ENCODE measurements at places on chromosomes 2 and 18.

GRCh38 chr18:46711444-46711863 lies 45.4 kb downstream of the ST8SIA5 start:
- no peak for DNase-seq

- no peak for DNase-seq
Observed at GRCh38 chr18:69658103-69658502, 257.4 kb downstream of the DOK6 start.

DNA sequence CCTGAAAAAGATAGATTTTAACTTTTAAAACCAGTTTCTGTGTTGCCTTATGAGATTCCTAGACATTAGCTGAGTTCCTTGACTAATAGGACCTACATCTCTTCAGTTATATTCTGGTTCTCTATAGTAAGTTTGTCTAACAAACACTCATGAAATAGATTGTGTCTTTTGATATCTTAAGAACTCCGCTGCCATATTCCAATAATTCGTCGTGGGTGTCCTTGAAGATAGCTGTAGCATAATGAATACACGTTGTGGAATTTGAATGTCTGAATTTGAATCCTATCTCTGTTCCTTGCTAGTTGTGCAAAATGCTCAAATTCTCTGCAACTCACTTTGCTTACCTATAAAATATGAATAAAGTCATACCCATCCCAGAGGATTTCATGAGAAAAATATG lies 176.8 kb upstream of the COL3A1 start:
- DNase-seq: no peak

- no peak for DNase-seq
Observed at GRCh38 chr18:9738266-9738969, 30.3 kb downstream of the RAB31 start.

- no peak for DNase-seq
Observed at GRCh38 chr2:196263181-196263747, 91.9 kb upstream of the STK17B start.

- no peak for DNase-seq
Observed at GRCh38 chr18:76410660-76411417, 84.2 kb downstream of the ZNF516 start.

GRCh38 chr2:171841996-171842395 lies 52.0 kb downstream of the SLC25A12 start:
- no peak for DNase-seq

DNA sequence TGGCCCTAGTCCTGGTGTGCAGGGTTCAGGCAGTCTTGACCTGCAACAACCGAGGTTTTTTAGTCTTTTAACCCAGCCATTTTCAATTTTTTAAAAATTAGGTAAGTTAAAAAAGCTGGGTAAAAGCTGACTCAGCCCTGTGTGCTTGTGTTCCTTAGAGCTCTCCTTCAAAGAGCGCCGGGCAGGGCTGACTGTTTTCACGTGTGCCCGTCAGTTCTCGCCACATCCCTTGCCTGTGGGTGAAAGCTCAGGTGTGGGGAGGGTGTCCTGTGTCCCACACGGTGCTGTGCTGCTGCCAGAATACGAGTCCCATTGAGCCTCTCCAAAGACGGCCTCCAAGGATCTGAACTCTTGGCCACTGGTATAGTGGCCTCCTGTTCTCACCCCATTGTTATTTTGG lies 5.3 kb upstream of the ANO7 start:
- no peak for DNase-seq

GRCh38 chr2:75025633-75026380 lies 67.4 kb downstream of the POLE4 start:
- no peak for DNase-seq

GRCh38 chr2:168564641-168565040 lies 108.6 kb downstream of the CERS6 start:
- DNase-seq: no peak

- DNase-seq: no peak
Observed at GRCh38 chr2:214310319-214310718, 100.5 kb upstream of the VWC2L start.

- DNase-seq: no peak
Observed at GRCh38 chr2:48527226-48527885, 2.6 kb upstream of the STON1 start.

DNA sequence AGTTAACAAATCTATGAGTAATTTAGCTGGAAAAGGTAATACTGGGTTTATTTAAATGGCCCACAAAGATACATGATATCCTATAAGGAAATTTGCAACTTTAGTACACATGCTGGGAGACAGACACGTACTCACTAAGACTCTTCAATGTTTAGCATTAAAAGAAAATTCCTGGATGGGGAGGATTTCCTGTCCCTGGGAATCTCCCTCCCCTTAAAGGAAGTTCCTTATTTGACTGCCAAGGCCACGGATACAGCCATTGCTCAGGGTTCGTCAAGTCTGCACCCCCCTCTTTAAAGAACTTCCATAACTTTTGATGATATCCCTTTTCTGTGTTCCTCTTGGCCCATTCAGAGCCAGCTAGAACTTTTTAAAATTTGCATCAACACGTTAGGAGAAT lies 267.6 kb downstream of the CD226 start:
- no peak for DNase-seq

- no peak for DNase-seq
Observed at GRCh38 chr2:181554061-181554830, 97.1 kb downstream of the ITGA4 start.

DNA sequence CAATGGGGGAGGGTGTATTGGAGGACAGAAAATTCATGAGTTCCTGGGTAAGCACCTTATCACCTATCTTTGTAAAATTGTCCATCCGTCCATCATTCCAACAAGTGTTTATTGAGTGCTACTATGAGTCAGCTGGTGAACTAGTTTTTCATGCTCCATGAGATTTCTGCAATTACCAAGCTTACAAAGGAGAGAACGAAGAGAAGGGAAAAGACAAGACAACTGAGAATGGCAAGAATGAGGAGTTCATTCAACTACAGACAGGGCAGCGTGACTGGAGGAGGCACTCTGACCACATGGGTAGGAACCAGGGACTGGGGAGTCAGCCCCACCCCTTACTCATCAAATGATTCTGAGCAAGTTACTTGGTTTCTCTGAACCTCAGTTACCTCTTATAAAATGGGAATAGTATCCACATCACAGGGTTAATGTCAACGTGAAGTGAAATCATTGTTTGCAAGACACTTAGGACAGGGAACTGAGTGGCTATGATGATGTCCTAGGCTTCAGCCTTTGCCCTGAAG lies 18.6 kb upstream of the TXNDC2 start:
- no peak for DNase-seq

- no peak for DNase-seq
Observed at GRCh38 chr2:219687272-219687671, 59.8 kb downstream of the SLC4A3 start.

DNA sequence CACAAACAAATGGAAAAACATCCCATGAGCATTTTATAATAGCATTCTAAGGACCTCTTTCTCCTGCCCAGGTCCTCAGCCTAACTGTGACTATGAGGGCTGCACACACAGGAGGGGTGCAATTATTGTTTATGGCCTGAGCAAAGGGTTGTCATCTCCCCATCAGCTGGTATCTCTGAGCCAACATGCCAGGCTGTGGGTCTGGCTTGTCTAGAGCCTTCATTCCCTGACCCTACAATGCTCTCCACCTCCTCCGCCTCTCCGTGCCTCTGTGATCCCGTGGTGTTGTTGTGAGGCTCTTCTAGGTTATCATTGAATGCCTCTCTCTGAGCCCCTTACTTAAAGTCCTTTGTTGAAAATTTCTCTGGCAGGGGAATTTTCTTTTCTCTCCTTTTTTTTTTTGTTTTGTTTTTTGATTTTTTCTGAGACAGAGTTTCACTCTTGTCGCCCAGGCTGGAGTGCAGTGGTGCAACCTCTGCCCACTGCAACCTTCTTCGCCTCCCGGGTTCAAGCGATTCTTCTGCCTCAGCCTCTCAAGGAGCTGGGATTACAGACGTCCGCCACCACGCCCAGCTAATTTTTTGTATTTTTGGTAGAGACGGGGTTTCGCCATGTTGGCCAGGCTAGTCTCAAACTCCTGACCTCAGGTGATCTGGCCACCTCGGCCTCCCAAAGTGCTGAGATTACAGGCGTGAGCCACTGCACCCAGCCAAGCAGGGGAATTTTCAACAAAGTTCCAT lies 126.4 kb downstream of the SMAD7 start:
- no peak for DNase-seq

DNA sequence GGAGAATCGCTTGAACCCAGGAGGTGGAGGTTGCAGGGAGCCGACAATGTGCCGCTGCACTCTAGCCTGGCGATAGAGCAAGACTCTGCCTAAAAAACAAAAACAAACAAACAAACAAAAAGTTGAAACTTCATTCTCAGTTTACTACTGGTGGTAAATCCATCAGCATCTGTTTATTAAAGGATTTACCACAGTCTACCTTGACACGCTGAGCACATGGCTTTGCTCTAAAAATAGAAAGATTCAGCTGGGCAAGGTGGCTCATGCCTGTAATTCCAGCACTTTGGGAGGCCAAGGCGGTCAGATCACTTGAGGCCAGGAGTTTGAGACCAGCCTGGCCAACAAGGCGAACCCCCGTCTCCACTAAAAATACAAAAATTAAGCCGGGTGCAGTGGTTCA lies 201.3 kb downstream of the TGIF1 start:
- DNase-seq: no peak

GRCh38 chr2:134457353-134457752 lies 203.5 kb downstream of the MGAT5 start:
- DNase-seq: no peak

- DNase-seq: no peak
Observed at GRCh38 chr2:192971981-192972380, 777.2 kb upstream of the TMEFF2 start.

DNA sequence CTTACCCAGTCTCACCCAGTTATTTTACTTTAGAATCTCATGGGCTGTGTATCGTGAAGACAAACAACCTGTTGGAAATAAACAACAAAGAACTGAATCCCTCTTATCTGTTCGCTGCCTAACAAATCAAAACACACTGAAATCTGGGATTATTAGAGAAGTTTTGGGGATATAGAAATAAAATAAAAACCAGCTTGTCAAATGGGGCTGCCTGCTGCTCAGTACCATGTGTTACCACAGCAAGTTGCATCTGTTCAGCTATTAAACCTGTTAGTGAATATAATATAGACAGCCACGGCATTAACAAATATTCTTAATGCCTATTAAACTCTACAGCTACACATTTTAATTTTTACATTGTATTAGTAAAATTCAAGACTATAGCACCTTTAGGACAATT lies 810.8 kb downstream of the NRXN1 start:
- DNase-seq: no peak

DNA sequence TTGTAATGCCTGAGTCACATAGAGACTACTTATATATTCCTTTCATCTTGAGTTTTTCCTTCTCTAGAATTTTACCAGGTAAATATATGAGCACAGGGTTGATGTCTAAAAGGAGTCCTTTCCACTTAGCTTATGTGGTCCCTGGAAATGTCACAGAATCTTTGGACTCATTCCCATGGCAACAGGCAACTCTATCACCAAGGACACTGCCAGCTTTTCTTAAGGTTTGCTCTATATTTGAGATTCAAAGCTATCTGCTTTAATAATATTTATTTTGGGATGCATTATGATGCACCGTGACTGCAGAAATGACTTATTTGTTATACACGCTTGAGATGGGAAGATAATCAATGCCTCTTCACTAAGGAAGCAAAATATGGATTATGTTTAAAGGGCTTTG lies 363.0 kb downstream of the PLCL1 start:
- DNase-seq: no peak

DNA sequence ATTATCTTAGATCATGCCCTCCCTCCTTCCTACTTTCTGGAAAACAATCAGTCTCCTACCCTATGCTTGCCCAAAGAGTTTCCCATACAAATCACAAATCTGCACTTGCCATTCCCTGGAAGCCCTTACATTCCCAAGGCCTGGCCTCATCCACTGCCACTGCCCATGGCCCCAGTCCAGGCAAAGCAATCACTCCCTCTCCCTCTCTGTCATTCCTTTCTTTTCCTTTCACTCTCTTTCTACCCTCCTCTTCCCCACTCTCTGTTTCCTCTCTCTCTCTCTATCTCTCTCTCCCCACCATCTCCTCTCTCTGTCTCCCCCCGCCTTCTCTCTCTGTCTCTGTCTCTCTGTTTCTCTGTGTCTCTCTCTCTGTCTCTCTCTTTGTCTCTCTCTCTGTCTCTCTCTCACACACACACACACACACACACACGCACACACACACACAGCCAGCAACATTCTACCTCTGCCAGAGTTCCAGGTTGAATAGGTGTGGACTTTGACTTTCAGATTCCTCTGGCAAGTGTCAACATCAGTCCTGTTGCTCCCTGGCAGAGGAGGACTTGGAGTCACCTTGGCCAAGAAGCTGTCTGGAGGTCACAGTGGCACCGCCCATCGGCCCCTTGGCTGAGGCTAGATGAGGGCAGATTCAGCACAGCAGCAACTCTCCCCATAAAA lies 43.7 kb upstream of the NAT8 start:
- DNase-seq: no peak

- peak; percentile 67 for DNase-seq
Observed at GRCh38 chr2:180715044-180715443, 265.4 kb upstream of the UBE2E3 start.

DNA sequence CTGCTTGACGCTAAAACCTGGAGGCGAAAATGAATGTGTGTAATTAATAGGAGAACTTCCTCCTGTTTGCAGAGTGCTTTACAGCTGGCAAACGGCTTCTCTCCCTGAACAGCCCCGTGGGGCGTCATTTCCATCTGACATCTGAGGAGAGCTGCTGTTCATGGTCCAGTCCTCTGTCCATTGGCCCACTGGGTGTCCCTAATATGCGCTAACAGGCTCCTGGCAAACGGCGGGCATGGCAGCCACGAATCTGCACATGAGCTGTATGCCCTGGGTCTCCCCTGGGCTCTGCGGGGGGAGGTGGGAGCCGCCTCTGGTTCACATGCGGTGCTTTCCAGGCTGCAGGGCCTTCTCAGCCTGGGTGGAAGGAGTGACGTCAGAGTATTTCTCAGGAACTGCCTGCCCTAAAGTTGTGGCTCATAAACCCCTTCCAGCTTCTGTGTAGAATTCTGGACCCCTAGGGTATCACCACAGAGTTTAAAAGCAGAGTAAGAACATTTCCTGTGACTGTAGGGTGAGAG lies 73.2 kb downstream of the LRRFIP1 start:
- DNase-seq: no peak

DNA sequence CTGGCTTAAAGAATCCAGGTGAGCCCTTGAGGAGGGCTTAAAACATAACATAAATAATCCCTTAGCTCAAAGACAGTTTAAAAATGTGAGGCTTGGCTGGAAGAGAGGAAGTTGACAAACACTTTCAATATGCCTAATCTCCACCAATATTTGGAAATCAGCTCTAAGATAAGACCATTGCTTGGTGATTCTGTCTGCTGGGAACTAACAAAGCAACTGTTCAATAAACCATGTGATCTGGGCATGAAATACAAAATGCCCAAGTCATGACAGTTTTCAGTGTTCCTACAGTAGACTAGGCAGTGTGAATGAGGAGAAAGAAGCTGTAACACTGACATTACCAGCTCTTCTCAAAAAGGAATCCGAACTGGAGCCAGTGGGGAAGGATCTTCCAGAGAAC lies 10.7 kb downstream of the MFF start:
- no peak for DNase-seq

Data from NCI-H1105 treated with DMSO at 0.1 percent for 48 hours (cell line).